ENCODE measurements at places on chromosomes 13 and 19.

DNA sequence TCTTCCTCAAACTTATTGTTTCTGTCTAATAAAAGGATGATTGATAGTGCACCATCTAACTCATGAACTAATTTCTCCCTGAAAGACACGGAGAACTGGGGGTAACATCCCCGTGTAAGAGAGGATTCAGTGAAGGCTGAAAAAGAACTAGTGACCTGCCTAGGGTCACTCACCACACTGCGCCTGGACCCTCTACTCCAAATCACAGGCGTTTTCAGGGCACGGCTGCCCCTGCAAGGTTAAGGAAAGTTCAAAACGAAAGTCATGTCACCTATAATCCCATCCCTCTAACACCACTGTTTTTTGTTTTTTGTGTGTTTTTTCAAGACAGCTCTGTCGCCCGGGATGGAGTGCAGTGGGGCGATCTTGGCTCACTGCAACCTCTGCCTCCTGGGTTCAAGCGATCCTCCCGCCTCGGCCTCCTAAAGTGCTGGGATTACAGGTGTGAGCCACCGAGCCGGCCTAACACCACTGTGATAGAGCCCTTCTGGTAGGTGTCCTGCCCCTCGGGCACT is 8.7 kb downstream of the URAD start:
- DNase-seq, result no peak

GRCh38 chr19:57010541-57010940 is 109.2 kb upstream of the USP29 start:
- DNase-seq, result no peak

DNA sequence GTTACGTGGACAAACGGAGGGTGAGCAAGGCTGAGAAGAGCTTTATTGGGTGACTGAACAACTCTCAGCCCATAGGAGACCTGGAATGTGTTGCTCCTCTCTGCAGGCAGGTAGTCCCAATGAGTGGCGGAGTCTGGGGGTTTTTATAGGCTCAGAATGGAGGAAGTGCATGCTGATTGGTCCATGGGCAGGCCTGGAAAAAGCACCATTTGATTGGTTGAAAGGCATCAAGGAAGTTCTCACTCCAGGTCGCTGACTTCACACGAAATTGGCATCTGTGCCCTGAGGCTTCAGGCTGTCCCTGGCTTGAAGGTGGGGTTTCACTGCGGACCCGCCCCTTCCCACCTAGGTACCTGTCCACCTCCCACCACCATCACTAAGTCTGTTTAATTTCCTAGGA is 65.4 kb downstream of the SPATA13 start:
- no peak for DNase-seq

GRCh38 chr19:34259367-34260095 is 5.2 kb downstream of the GARRE1 start:
- DNase-seq, result no peak

DNA sequence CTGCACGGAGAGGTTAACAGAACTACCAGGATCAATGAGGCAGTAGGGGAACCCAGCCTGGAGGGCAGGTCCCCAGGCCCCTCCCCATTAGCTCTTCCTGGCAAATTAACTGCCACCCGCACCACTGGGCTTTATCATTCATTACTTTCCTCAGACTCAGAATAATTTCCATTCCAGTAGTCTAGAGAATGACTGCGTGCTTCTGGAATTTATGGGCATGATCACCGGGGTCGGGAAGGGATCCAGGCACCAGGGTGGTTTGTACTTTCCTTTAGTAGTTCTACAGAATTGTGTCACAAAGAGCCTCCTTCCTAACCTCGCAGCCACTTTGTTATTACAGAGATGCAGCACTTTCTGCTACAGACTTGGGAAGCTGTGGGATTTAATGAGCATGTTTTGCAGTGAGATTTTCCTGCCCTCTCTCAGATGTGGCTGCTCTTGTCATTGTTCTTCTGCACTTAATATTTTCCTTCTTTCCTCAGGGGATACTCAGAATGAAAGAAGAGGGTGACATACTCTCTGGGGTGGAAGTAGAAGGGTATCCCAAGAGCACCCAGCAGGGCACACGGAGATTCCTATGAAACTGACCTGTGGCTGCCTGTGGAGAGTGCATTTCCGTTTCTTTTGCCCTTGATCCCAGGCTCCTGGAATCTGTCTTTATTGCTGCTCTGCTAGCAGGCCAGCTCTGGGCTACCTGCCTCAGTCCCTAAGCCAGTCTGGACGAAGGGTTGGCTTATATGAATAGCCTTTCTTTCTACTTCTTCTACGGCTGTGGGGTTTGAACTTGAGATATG is 285.0 kb upstream of the SLC10A2 start:
- peak; percentile 23 for DNase-seq

DNA sequence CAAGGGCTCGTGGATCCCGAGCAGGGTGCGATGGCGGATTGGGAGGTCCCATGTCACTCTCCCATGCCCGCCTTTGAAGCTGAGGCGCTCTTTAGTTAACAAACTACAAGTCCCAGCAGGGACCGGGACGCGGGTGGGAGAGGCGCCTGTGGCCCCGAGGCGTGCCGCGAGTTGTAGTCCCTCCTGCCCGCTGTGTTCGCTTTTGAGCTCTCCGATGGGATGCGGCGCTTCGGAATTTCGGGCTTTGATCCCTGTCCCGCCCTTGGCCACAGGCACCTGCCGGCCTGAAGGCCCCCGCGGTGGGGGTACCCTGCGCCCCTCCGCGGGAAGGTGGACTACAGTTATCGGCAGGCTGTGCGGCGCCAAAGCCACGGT is 11.0 kb downstream of the CYTH2 start:
- DNase-seq, result peak; percentile 82

DNA sequence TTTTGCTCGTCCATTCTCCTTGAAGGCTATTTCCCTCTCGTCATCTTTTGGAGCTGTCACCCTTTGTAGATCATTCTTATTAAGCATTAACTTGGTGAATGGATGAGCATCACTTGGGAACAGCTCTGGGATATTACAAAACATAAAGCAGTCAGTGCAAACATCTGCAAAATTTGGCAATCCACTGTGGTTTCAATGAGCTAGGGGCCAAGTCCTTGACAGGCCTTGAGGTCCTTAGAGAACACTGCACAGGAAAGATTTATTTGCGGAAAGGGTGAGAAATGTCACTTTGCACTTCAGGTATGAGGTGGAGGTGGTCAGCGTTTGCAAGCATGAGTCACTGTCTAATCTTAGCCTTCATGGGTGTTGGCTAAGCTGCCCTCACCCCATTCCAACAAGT is 239.7 kb upstream of the MAB21L1 start:
- DNase-seq, result no peak

DNA sequence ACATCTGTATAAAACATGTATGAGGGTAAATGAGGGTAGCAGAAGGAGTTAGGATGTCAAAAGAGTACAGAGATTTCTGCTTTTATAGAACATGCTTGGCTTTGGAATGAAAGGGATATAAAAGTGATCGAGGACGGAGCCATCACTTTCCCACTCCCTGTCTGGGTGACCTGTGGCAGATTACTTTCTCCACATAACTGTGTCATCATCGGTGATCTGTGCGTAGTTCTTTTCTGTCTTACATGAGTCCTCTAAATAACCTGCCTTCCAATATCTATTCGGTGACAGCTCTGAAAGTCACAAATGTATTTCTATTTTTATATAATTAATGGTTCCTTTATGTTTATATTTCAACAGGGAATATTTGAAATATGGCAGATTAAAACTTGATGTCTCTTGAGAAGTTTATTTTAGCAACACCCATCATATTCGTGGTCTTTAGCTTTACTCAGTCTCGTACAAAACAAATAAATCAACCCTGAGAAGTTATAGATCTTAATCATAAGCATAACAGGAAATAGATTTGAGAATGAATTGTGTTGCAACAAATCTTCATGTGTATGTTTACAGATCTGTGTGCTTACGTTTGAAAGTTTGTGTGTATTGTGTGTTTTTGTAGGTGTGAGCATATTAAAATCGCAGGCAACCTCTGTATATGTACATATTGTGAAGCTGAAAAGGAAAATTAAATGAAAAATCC is 1094.3 kb downstream of the EFNB2 start:
- DNase-seq, result no peak

GRCh38 chr13:110291286-110291685 is 15.7 kb downstream of the COL4A1 start:
- DNase-seq, result no peak

DNA sequence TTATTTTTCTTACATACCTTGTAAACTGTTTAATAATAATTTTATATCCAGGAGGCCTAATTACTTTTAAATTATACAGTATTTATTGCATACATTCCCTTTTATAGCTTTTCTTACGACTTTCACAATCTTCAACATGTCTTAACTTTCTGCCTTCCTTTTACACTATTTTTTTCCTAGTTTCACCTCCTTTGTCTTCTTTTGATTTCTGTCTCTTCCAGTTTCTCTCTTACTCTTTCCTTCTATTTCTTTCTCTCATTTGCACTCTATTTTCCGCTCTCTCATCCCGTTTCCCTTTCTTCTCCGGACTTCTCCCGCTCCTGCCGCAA is 11.5 kb downstream of the ZNF552 start:
- DNase-seq, result no peak

GRCh38 chr13:99027661-99028425 is 50.0 kb upstream of the DOCK9 start:
- no peak for DNase-seq

DNA sequence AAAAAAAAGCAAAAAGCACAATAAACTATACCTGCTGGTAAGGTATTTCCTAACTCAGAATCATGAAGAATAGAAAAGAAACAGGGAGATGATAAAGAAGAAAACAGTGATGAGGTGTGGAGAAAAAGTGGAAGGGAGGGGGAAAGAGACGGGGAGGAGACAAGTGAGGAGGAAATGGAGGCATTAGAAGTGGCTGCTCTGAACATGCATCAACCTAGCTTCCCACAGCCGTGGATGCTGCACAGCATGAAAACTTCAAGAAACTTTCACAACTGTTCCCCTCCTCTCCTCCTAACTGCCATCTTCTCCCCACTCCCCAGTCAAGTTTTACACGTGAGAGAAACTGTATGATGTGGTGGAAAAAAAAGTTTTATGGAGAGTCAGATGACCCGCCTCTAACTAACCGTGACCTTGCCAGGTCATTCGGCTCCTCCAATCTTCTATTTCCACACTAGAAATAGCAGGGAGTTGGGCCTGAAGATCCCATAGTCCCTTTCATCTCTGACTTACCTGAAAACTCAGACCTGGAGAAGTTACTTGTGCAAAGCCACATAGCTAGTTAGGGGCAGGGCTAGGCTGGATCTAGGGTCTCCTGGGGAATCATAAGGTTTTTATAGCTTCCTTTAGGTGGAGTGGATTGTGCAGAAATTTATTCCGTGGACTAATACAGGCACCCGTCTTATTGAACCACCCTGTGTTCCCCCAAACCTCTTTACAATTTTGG is 461.9 kb downstream of the KLF5 start:
- no peak for DNase-seq

DNA sequence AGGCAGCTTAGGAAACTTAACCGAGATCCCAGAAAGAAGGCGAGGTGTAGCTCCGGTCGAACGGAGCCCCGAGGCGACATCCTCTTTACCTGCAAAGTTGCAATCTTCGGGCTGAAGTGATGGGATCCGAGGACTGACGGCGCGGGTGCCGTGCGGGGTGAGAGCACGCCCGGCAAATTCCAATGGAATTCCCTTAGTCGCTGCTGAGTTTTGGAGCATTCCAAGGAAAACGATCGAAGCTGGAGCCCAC is 141 bp downstream of the TRPC4 start:
- DNase-seq, result no peak

Data from heart left ventricle (tissue), 16 donors.